ENCODE measurements at places on chromosomes 3 and 15.

GRCh38 chr3:25156626-25157025 is 271.4 kb upstream of the RARB start:
- peak; percentile 83 for DNase-seq

- DNase-seq, result no peak
These were observed 205.3 kb downstream of the CDIN1 start for GRCh38 chr15:36784717-36785116.

GRCh38 chr3:73529308-73530021 is 95.3 kb downstream of the PDZRN3 start:
- DNase-seq, result no peak

DNA sequence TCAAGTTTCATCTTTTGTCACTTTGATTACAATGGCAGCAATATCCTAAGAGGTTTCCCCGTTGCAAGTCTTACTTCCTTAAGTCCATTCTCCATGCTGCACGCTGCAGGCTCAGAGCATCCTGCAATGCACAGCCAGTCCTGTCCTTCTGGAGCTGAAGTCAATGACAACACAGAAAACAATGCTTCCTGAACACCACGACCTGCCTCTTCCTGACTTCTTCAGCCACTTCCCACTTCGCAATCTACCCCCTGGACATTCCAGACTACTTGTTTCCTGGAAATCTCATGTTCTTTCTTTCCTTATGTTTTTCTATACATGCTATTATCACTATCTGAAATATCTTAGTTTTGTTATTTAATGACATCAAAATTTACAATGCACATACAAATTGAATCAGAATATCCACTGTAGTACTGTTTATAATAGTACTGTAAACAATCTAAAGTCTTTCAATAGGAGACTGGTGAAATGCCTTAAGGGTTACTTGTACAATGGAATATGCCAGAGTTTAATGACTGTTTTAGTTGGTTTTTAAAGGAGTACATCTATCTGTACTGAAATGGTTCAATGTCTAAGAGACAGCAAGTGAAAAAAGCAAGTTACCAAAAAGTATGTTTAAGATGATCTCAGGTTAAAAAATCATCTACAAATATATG is 113.7 kb upstream of the PRTG start:
- DNase-seq, result no peak

GRCh38 chr3:139969386-139969785 is 34.4 kb downstream of the CLSTN2 start:
- DNase-seq, result no peak

DNA sequence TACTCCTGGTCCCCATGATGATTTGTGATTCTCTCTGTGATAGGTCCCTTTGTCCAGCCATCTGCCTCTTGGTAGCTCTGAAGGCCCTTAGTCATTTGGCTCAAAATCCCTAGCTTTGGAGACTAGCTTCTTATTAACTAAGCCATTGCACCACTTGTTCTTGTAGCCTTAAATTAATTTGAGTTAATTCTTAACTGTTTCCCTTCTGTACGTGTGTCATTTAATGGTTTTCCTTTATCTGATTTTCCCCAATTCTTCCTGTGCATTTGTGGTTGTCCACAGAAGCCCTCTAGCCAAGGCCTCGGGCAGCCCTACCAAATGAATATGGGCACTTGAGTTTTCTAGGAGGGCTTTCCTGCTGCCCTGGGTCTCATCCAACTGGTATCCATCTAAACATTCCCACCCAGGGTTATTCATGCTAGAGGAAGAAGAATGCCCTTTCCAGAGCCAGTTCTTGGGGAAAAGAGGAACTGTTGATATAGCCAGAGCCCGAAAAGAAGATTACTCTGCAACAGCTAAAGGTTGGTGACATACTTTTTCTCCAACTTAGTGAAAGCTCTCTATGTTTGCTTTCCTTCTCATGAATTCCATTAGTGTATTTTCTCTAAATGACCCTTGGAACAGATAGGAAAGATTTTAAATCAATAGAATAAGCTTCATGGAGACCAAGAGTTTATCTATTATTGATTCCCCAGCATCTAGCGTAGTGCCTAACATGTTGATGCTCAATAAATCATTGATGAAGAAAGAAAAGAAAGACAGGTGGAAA is 44.2 kb upstream of the ZBTB38 start:
- DNase-seq, result no peak
